Fibroblast of the aortic adventitia (primary cell): ENCODE measurements at places on chromosomes 7 and 10. TPM values are rescaled to one million over a fixed set of nuclear protein-coding genes. Genes with fewer than 3 reads are reported as not detected.

DNA sequence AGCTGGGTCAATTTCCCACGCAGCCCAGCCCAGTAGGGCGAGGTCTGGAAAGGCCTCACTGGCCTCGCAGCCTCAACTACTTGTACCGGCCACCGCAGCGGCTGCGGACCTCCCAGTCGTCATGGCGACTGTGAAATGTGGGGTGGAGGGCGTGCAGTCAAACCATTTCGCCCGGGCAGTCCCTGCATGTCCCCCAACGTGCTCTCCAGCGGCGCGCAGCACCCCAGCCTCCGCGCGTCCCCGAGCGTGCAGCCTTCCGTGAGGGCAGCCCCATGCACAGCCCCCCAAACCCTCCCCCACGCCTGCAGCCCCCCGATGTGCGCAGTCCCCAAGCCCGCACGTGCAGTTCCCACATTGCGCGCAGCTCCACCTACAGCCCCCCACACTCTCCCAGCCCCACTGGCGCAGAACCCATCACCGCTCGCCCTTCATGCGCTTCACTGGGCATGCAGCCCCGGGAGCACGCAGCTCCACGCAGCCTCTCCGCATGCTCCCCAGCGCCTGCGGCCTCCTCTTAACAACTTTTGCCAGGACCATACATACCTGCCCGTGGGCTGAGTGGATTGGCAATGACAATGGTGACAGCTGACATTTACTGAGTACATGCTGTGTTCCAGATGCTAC, 34.5 kb upstream of the SFTPD start:
- no peak for DNase-seq

HTR5A gene
- total RNA-seq = not detected in 2 replicates

- peak; percentile 91 for DNase-seq
These were observed 181.3 kb downstream of the TAX1BP1 start for GRCh38 chr7:27921081-27921836.

DNA sequence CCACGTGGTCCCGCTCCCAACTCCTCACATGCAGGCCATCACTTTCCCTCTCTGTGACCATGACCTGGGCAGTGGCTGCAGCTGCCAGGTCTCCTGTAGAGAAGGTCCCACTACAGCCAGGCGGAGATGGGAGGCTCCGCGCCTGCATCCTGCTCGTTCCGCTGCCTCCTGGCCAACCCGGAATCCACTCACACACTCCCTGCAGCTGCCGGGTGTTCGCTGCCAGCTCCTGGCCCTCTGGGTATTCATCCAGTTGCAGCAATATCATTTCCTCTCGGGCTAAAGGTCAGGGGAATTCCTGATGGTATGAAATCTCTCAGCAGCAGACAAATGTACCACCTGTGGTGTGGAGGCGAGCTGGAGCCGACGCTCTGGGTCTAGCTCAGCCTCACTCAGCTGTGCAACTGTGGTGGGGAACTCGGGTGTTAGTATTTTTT, 65.7 kb downstream of the TLL2 start:
- no peak for DNase-seq

DNA sequence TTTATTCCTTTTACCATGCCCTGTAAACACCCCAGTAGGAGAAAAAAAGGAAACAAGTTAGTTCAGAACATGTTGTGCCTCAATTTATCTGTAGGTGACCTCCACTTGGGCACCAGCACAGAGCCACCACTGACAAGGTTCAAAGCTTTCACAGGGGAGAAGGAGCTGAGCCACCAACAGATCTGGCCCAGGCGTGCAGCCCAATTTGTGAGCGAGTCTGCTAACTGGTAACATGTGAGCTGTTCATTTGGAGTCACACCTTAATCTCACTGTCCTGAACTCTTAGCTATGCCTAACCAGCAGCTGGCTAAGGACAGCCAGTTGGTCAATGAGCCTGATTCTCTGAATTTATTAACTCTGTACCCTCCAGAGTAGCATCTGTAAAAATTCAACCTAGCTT, 78.4 kb upstream of the CAMK2B start:
- no peak for DNase-seq

DNA sequence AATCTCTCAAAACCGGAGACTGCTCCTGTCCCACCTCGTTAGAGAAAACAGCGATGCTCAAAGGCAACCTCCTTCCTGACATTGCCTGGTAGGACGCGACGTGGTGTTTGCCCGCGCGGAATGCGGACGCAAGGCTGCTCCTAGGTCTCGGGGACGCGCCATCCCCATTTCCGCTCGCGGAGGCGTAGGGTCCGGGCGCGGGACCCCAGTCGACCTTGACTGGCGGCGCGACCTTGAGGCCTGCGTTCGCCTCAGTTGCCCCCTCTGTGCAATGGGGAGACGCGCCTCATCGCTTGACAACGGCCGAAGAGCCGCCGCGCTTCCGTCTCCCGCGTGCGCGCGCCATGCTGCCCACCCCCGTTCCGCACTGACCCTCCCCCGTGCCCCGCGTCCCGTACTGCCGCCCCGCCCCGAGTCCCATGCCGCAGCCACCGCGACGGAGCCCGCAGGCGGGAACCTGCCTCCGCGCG, 412 bp upstream of the PPIA start:
- DNase-seq = peak; percentile 44

TMEM236 gene
- total RNA-seq = 0.09 and 0.16 TPM in 2 replicates

GRCh38 chr7:149598721-149599308, 101.2 kb upstream of the ZNF746 start:
- peak; percentile 37 for DNase-seq

GRCh38 chr10:4470231-4470835, 355.7 kb upstream of the AKR1E2 start:
- DNase-seq = peak; percentile 91

DNA sequence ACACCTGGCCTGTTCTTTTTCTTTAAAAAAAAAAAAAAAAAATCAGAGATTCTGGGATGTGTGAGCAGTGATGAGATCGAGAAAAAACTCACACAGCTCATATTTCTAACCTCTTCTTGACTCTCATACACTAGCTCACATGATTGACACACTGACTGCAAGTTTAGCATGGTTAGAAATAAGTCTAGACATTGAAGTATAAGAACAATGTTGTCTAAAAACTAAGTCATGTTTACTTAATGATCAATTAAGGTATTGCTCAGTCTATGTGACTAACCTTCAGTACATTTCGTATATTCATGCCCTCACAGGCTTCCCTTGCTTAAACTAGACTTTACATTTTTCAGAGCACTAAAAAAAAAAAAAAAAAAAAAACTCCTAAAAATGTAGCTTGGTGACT, 775.1 kb downstream of the GATA3 start:
- DNase-seq = no peak

- peak; percentile 77 for DNase-seq
These were observed 113.6 kb downstream of the LSMEM1 start for GRCh38 chr7:112594397-112594796.

NKX1-2 gene
- total RNA-seq = not detected in 2 replicates

- peak; percentile 70 for DNase-seq
These were observed 191.7 kb downstream of the TFEC start for GRCh38 chr7:115838829-115839228.

RSPH10B2 gene
- total RNA-seq = not detected in 2 replicates

ASB15 gene
- total RNA-seq = not detected in 2 replicates

GRCh38 chr10:71646037-71646436, 73.5 kb downstream of the C10orf105 start:
- no peak for DNase-seq

DNA sequence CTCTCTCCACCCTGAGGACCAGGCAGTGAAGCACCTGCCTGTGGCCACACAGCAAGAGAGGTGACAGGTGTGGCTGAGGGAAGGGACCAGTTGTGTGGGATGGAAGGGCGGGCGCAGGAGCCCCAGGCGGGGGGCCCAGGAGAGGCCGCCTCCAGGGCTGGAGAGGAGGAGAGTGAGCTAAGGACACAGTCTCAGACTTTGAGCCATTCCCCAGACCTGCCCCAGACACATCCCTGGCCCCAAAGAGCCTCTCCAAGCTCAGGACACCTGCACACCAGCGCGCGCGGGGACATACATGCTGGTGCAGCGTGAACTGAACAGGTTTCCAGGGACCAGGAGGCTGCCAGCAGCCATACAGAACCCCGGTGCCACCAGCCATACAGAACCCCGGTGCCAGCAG, 237.3 kb downstream of the MAD1L1 start:
- no peak for DNase-seq

DNA sequence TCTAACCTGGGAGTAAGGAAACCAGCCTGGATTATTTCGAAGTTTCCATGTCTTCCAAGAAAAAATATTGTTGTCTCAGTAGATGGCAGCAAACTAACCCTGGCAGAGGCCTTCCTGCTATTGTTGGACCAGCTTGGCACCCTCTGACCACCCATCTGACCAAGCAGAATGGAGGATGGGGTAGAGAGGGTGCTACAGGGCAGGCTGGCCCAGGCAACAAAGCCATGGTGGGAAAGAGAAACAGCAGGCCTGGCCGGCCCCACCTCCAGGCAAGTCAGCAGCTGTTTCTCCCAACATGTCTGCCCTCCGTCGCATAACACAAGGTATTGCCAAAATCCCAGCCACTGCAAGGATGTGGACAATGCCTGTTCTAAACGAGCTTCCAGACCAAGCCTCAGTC, 95.0 kb downstream of the FAM53B start:
- DNase-seq = peak; percentile 5

GRCh38 chr10:89490596-89491335, 44.6 kb downstream of the SLC16A12 start:
- DNase-seq = no peak

DNA sequence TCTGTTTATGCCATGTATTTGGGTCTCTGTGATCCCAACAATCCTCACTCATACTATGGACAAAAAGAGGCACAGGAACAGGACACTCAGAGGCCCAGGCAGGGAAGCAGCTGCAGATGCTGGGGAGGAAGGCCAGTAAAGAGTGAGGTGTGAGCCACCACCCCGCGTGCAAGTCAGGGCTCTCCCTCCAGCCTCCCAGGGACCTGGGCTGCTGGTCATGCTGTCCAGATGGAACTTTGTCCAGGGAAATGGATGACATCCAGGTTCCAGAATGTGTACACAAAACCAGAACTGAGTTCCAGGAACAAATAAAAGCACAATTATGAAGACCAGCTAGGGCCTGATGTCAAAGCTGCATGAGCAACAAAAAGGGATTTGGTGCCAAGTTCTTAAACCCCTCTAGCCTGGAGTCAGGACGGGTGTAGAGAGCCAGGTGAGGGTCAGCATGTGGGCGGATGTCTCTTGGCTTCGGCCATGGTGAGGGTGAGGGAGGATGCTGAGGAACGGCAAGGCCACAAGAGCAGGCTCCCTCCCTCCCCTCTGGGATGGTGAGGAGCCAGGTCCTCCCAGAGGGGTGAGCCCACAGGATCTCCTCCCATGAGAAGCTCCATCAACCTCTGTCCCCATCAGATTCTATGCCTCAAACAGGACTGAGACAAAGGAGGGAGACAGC, 739.7 kb downstream of the PARD3 start:
- DNase-seq = no peak

DNA sequence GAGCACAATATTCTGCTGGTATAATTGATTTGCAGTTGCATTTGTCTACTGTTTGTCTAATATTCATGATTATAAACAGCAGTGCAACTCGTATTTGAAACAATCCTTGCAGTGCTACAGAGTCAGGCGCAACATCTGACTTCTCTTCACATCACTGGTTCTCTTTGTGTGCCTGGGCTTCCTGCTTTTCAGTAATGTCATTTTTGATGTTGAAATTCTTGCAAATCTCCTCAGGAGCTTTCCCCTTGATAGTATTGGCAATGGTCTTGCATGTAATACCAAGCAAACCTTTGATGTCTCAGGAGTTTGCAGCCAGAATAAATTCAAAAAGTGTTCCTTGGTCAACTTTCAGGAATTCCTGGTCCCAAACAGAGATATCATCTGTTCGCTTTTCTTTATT, 20.2 kb downstream of the HPS6 start:
- DNase-seq = no peak

DNA sequence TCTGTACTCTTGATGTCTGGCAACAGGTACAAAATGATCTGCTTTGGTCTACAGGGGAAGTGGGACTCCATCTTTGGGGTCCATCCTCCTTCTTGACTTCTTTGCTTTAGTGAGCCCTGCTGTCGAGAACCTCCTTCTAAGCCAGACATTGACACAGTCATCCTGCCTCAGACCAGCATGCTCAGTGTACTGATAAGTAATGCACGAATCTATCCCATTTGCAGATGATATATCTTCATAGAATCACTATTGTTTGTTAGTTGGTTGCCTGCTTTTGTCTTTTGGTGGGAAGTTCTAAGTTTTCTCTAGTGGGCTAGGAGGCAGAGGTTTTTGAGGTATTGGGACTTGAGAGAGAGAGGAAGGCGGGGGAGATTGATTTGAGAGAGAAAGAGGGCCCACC, 8.9 kb downstream of the H2BK1 start:
- no peak for DNase-seq

DNA sequence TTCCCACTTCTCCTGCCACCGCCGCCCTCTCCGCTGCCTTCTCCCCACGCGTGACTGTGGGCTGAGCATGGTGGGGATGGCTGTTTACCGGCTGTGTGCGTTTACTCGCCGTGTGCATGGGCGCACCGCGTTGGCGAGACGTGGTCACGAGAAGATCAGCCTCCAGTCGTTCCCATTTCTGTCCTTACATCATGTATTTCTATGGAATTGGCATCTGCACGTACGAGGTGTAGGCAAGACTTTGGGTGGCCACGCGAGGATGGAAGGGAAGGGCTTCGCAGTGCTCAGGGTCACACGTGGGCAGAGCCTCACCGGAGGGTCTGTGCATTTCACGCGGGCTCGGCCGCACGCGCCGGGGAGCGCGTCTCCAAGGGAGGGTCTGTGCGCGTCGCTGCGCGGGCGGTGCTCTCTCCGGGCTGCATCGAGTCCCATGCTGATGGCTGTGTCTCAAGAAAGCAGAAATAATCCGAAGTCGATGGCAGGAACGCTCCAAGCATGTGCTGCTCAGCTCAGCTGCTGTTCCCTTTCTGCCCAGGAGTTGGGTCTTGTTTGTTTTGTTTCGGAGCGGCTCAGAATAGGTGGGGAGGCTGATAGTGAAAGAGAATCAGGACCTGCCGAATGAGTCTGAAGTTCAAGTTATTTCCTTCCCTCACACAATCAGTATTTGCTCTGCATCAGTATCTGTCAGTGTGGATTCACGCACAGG, 973 bp downstream of the CAMK1D start:
- DNase-seq = peak; percentile 49

CDNF gene
- total RNA-seq = 1.2 and 2.4 TPM in 2 replicates

GRCh38 chr7:132075515-132075914, 500.8 kb downstream of the PLXNA4 start:
- DNase-seq = no peak

DNA sequence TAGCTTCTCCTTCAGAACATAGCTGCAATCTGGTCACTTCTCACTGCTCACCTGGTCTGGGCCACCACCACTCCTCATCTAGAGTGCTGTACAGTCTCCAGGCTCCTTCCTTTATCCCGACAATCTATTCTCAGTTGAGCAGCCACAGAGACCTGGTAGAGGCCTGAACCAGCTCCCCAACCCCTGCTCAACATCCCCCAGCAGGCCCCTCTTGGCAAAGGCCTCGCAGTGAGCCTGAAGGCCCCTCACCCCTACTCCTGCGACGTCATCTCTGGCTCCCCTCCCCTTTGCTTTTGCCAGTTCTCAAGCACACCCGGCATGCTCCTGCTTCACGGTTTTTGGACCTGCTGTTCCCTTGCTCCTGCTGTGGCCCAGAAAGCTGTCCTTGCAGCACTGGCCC, 113.9 kb downstream of the ARHGAP22 start:
- DNase-seq = no peak

- DNase-seq = no peak
These were observed 17.1 kb upstream of the SLC18A2 start for GRCh38 chr10:117223693-117224430.
